ENCODE measurements at places on chromosomes 16 and 17.
A peak's percentile ranks its signal among the peaks of the same experiment; 100 is the strongest.

DNA sequence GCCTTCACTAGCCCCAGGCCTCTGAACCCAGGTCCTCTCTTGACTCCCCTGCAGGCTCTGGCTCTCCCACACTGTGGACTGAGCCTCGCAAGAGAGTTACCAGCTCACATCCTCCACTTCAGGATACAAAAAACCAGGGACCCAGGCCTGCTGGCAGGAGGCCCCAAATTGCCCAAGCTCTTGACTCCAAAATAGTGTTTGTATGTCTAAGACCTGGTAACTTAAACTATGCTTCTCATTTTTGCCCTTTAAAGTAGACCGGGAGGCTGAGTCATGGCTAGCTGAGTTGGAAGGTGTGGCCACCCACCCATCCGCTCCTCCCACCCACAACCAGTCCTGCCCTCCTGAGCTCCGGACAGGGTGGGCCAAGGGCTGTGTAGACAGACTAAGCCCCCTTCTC, 250.0 kb downstream of the SOX9 start:
- DNase-seq = no peak

GRCh38 chr16:54326266-54326662, 39.7 kb upstream of the IRX3 start:
- DNase-seq = no peak

DNA sequence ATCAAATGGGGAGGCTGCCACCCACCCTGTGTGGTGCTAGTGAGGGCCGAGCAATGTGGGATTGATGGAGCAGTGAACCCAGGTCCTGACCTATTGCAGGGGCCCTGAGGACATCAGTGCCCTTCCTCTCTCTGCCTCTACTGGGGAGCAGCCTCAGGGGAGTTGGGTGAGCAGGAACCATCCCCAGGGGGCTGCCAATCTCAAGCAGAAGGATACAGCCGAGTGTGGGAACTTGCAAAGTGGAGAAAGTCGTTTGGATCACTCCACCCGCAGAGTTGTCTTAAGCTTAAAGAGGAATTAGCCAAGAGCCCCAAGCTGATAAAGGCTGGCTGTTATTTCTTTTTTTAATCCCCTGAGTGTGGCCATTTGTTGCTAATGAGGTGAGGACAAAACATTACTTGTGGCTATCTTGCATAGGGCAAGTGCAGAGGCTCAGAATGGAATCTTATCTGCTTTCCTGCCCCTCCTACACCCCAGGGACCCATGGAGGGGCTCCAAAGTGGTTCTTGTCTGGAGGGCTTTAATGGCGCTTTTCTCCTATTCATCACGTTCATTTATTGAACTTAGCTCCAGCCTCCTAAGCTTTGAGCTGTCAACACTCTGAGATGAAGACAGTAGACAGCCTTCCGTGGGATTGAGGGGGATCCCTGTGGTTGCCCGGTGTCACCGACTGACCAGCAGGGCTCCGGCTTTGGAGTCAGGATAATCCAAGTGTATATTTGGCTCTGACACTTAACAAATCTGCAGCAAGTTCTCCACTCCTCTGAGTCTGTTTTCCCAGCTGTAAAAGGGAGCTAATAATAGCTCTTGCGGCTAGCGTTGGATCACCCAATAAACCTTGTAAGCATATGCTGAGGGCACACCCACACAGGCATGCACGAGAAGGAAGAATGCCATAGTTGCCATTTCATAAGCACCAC, 45.1 kb downstream of the MYH11 start:
- no peak for DNase-seq

DNA sequence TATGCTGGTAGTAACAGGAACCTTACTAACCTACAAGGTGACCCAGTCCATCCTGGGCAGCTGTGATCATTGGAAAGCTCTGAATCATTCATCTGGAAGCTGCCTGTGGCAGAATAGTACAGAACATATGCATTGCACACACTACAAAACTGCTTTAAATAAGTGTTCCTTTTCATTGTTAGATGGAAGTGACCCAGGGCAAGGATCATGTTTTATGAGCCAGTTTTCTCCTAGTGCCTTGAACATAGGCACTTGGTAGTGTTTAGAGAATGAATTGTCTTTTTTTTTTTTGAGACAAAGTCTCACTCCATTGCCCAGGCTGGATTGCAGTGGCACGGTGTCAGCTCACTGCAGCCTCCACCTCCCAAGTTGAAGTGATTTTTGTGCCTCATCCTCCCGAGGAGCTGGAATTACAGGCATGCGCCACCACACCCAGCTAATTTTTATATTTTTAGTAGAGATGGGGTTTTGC, 55.4 kb downstream of the TENT4B start:
- no peak for DNase-seq

DNA sequence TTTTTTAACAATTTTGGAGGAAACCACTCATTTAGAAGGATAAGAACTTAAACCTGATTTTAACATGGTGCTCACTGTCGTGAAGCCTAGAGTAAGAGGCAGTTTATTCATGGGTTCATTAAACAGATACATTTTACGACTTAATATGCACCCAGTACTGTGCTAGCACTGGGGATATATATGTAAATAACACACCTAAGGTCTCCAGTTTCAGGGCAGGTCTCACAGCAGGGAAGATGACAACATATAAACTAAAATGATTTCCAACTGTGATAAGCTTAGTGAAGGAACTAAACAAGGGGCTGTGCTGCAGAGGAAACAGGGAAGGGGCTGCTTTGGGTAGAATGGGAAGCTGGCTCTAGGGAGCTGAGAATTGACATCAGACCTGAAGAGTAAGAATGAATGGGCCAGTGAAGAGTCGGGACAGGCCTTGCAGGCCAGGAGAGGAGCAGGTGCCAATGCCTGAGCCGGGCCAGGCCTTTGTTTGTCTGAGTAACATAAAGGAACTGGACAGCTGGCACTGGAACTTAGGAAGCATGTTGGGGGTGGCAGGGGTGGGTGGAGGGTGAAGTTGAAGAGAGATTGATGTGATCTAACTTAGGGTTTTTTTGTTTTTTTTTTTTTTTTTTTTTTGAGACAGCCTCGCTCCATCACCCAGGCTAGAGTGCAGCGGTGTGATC, 12.1 kb downstream of the NT5M start:
- DNase-seq = no peak

- DNase-seq = peak; percentile 8
These were observed 9.9 kb downstream of the TMIGD1 start for GRCh38 chr17:30323895-30324319.

- no peak for DNase-seq
These were observed 64.9 kb downstream of the CYB561 start for GRCh38 chr17:63381101-63381729.

DNA sequence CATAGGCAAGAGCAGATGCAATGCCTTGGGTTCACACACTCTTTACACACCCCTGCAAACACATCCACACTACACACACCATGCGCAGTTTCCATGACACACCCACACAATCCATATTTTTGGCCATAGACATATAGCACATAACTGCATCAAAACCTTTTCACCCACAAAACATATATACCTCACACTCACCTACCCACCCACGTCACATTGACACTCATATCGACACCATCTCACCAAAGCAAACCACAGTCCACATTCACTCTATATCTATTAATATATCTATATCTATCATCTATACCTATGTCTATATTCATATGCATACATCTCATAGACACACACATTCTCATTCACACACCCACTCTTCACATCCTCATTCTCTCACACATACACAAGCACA, 246.9 kb downstream of the SHISA9 start:
- no peak for DNase-seq

DNA sequence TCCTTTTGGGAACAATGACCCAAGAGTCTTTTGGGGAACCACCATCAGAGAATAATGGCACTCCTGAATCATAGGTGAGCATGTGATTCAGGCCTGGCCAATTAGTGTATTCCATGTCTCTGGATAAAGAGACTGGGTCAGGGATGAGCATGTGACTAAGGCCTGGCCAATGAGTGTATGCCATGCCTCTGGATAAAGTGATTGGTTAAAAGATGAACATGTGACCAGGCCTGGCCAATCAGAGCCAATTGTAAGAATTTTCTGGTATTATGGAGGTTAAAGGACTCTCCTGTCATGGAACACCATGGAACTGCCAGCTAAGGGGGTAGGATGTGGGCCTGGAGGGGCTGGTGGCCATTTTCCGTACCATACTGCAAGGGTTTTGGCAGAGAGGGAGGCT, 194.3 kb downstream of the C16orf78 start:
- no peak for DNase-seq

GRCh38 chr16:14505846-14506245, 124.2 kb downstream of the PARN start:
- DNase-seq = no peak

GRCh38 chr16:23368469-23368868, 66.4 kb downstream of the SCNN1B start:
- DNase-seq = no peak

- no peak for DNase-seq
These were observed 512 bp upstream of the ENDOV start for GRCh38 chr17:80414508-80414802.

- DNase-seq = no peak
These were observed 25.6 kb upstream of the CES5A start for GRCh38 chr16:55900616-55901393.

- DNase-seq = peak; percentile 54
These were observed 43.5 kb downstream of the ST3GAL2 start for GRCh38 chr16:70395345-70395901.

All from activated T-cell treated with anti-CD3 and anti-CD28 coated beads for 1 hour (primary cell).